ENCODE measurements at places on chromosomes 4 and X.

- DNase-seq: peak; percentile 78
Measured at GRCh38 chr4:84503495-84504437, 4.7 kb upstream of the NKX6-1 start.

- DNase-seq: no peak
Measured at GRCh38 chr4:16351161-16351560, 124.9 kb upstream of the TAPT1 start.

DNA sequence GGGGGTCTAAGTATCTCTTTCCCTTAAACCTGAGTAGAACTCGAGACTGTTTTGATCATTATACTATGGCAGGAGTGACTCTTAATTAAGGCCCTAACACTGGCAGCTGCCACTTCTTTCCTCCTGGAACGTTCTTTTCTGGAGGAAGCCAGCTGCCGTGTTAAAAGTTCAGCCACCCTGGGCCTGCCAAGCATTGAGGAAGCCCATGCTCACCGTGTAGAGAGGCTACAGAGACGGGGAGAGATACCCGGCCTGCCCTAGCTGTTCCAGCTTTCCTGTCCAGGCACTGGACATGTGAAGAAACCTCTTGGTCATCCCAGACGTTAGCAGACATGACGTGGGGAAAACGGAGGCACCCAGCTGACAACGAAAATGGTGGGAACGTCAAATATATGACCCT, 274.1 kb downstream of the ARHGAP10 start:
- no peak for DNase-seq

DNA sequence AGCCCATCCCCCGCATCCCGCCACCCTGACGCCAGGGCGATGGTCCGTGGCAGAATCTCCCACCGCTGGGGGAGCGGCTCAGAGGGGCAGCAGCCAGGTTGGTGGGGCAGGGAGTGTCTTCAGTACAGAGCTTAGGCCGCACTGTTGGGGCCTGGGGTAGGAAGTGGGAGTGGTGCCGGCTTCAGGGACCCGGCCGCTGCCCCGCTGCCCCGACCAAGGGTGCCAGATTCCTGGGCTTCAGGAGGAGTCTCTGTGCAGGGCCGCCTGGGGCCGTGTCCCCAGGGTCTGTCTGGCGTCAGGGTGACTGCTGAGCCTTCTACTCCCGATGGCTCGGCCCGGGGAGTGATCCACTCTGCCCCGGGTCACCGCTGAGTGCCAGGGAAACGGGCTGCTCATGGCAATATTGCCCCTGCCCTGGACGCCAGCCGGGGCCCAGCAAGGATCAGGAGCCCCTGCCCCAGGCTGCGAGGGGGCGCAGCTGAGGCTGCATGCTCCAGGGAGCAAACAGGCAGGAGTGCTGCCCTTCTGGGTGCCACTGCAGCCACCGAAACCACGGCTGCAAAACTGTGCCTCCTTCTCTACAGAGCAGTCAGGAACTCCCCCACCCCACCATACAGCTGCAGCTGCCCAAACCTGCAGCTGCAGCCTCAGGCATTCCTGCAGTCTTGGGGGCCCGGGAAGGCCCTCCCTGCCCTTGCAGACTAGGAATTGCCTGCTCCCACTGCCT, 1206.1 kb downstream of the ARAP2 start:
- no peak for DNase-seq

- no peak for DNase-seq
Measured at GRCh38 chr4:19944251-19944650, 307.5 kb upstream of the SLIT2 start.

DNA sequence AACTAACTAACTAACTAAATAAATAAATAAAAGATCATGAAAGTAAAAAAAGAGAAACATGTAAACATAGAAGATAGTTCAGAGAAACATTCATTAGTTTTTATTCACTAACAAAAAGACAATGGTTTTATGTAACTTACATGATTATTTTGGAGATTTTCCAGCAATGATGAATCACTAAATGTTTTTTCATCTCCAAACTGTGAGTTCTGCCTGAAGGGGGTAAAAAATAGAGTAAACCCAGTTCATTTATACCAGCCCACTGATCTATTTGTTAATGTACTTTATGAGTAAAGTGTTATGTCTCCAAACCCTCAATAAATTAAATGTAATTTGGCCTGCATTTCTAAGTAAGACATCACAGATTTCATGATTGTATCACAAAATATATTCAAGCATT, 101.1 kb downstream of the ATP8A1 start:
- no peak for DNase-seq

GRCh38 chr4:104693601-104694201, 199.0 kb upstream of the CXXC4 start:
- DNase-seq: no peak

DNA sequence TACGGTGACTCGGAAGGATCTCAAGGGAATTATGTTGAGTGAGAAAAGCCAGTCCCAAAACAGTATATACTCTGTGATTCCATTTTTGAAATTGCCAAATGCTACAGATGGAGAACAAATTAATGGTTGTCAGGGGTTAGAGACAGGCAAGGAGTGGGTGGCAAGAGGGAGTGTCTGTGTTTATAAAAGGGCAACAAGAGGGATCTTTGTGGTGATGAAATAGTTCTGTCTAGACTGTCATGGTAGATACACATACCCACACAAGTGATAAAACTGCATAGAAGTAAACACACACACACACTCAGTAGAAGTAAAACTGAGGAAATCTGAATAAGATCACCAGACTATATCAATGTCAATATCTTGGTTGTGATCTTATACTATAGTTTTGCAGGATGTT, 92.7 kb downstream of the CD99L2 start:
- DNase-seq: no peak

GRCh38 chrX:65712005-65712806, 44.8 kb downstream of the MSN start:
- no peak for DNase-seq

- DNase-seq: no peak
Measured at GRCh38 chr4:44983083-44983482, 256.7 kb upstream of the GNPDA2 start.

GRCh38 chrX:131783555-131784308, 239.4 kb upstream of the STK26 start:
- DNase-seq: no peak

DNA sequence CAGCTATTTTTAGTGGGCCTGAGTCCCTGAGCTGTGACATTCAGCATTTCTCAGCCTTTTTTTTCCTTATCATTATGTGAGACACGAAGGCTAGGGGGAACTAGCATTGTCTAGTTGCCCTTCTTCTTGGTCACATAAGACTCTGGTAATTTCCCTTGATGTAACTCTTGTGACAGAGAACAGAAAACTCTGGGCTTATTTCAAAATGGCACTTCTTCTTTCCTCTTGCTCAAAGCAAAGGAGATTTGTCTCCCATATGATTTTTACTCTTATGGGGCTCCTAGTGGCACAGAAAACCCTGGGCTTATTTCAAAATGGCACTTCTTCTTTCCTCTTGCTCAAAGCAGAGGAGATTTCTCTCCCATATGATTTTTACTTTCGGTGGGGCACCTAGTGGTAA, 14.7 kb downstream of the ATXN3L start:
- DNase-seq: no peak

DNA sequence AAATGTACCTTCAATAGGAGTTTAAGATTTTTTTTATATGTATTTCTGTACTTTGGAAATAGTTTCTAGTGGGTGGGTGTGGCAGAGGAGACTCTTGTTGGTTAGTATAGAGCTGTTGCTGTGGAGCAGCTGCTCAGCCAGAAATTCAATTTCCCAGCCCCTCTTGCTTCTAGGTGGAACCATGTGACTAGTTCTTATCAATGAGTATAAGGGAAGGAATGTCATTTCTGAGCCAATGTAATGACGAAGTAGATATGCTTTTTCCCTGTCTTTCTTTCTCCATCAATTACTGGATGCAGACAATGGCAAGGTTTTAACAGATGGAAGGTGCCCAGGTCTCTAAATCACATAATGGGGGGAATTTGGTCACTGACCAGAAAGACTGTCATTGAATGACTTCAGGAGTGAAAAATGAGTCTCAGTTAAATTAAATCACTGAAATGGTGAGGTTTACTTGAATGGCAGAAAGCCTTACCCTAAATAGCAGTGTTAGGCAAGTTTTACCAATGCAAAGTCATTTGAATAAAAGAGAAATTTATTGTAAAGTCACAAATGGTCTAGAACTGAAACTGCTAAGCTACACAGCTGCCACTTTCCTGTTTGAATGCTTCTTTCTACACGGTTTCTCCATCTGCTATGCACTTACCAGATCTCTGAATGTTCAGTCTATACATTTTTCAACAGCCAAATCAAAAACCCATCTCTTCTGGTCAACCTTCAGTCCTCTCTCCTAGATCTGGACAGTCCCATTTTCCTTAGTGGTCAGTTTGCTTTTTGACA, 795.4 kb upstream of the MAGEB2 start:
- DNase-seq: no peak

- DNase-seq: no peak
Measured at GRCh38 chrX:14753441-14753840, 119.4 kb downstream of the FANCB start.

DNA sequence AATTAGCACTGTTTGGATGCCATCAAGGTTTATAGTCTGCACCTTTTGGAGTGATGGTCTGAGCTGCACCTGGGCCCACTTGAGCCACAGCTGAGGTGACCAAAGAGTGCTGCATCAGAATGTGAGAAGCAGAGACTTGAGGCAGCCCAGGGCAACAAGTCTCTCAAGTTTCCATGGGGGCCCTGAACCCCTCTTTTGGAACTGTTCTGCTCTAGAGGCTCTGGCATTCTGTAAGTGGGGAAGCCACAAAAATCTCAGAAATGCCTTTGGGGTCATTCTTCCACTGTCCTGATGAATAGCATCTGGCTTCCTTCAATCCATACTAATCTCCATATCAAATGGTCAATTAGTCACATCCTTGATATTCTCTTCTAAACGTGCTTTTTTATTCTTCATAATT, 298.4 kb upstream of the MAOA start:
- no peak for DNase-seq

DNA sequence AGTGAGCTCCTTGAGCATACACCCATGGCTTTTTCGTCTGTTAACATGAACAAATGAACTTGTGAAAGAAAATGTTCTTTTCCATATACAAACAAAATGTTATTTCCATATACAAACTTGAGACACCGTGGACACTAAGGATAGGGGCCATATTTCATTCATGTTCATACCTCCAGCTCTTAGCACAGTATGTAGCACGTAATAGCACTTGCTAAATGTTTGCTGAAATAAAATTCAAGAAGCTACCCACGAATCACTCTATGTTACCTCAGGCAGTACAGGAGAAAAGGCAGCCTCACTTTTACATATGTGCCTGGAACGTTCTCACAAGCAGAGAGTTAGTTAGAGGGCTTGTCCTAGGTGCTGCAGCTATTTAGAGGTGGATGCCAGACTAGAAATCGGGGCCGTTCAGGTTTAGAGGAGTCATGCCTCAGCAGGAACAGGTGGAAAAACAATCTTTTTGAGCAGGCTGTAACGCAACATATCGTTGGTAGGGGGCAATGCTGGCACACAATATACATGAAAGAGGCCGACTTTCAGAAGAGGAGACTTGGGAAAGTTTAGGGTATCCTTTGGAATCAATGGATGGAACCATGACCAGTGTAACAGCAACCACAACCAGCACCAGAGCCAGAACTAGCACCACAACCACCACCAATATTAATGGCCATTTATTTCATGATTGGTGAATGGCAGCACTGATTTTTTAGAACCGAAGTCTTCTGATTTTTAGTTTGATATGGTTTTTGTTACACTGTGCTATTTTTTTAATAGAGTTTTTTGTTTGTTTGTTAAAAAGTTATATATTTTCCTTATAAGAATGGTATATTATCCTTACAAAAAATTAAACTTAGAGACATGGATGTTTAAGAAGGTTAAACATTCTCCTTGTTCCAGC, 14.8 kb upstream of the PAQR3 start:
- DNase-seq: peak; percentile 43

- no peak for DNase-seq
Measured at GRCh38 chrX:137926090-137926489, 360.2 kb downstream of the ZIC3 start.

GRCh38 chr4:139458543-139458942, 4.6 kb downstream of the RAB33B start:
- no peak for DNase-seq

- DNase-seq: no peak
Measured at GRCh38 chrX:107760304-107761077, 15.1 kb downstream of the TSC22D3 start.

DNA sequence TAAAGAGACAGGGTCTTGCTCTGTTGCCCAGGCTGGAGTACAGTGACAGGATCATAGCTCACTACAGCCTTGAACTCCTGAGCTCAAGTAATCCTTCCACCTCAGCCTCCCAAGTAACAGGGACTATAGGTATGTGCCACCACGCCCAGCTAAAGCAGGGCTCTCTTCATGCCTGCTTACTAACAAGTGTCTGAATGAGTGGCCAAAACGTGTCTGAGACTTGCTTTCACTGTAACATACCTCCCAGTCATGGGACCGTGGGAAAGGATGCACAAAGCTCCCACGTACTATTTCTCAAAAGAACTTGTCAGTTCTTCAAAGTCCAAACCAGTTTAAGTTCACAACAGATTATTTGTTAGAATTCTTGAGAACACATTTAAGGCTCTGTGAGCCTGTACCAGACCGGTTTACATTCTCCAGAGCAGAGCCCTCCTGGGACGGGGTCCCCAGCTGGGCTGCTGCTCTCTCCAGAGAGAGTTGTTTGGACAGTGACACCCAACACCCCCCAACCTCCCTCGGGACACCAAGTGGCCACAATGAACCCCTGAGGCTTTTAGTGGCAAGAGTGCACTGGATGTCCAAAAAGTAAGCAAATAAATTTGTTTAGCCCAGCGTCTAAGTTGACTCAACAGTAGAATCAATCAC, 24.1 kb downstream of the SH3KBP1 start:
- DNase-seq: no peak

DNA sequence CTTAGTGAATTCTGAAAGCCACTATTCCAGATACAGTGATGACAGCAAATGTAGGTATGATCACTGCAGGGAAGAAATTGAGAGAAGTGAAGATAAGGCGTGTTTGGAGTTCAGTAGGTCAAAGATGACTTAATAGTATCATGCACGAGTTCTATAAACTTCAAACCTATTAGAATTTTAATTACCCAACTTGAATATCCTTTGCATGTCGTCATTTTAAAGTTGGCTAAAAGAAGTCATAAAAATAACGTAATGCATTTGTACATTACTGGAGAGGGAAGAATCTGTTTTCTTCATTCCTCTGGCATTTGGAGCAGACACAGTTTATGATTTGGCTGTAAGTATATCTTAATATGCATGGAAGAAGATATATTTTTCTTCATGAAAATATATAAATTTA, 68.6 kb upstream of the MXRA5 start:
- no peak for DNase-seq

DNA sequence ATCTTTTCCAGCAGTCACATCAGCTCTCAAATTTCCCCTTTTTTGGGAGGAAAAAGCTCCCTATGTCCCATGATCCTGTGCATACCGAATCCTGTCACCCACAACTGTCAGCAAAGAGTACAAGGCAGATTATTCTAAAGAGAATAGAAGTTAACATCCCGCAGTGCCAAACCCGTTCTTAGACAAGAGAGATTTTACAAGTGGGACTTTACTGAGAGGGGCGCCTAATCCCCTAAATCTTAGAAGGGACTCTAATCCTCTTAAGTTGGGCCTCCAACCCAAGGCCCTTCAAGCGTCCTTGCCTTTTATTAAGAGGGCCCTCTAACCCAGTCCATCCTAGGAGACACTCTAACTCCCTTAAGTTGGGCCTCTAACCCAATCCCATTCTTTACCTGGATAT, 193.9 kb downstream of the CPXCR1 start:
- DNase-seq: no peak
